ENCODE measurements at places on chromosomes 6 and 20.

DNA sequence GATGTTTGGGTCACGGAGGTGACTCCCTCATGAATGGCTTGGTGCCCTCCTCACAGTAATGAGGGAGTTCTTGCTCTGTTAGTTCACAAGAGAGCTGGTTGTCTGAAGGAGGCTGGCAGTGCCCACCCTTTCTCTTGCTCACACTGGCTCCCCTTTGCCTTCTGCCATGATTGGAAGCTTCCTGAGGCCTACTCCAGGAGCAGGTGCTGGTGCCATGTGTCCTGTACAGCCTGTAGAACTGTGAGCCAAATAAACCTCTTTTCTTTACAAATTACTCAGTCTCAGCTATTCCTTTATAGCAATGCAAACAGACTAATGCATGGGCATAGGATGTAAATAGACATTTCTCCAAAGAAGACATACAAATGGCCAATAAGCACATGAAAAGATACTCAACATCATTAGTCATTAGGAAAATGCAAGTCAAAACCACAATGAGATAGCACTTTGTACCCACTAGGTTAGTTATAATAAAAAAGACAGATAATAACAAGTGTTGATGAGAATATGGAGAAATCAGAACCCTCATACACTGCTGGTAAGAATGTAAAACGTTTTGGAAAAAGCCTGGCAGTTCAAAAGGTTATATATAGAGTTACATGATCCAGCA, 17.7 kb downstream of the C20orf203 start:
- DNase-seq, result no peak

DNA sequence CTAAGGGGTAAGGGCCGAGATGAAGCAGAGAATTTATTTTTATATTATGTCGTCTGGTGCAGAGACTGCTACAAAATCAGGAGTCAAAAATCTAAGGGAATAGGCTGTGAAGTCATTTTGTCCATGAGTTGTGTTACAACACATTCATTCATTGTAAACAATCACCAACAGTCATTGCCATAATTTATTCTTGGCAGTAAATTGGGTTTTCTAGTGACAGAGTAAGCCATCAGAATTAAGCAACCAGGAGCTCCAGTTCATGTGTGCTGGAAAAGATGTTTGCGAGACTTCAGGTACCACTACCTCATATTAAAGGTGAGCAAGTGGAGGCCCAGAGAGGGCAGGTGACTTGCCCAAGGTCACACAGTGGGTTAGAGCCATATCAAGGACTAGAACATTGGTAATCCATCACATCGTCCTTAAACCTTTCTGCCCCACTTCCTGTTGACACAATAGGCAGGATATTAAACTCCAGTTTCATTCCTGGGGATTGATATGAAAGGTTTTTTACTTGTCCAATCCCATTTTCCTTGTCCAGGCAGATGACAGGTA, 46.0 kb downstream of the E2F3 start:
- no peak for DNase-seq

GRCh38 chr20:35305682-35306556, 13.7 kb upstream of the FAM83C start:
- DNase-seq, result no peak

DNA sequence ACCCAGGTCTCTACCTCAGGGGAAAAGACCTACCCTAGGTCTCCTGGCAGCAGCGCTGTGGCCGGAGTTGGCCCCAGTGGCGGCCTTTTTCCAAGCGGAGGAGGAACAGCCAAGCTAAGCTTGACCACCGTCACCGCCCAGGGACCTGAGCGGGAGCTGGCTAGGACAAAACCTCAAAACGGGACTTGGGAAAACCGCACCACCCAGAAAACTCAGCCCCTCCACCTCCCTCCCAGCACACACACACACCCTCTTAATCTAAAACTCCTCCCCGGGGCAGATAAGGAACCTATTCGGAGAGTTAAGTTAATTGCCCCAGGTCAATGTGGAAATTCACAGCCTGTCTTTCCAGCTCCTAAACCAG, 2.7 kb upstream of the TRERF1 start:
- no peak for DNase-seq

GRCh38 chr6:167311286-167311685, 13.6 kb upstream of the TTLL2 start:
- DNase-seq, result no peak

DNA sequence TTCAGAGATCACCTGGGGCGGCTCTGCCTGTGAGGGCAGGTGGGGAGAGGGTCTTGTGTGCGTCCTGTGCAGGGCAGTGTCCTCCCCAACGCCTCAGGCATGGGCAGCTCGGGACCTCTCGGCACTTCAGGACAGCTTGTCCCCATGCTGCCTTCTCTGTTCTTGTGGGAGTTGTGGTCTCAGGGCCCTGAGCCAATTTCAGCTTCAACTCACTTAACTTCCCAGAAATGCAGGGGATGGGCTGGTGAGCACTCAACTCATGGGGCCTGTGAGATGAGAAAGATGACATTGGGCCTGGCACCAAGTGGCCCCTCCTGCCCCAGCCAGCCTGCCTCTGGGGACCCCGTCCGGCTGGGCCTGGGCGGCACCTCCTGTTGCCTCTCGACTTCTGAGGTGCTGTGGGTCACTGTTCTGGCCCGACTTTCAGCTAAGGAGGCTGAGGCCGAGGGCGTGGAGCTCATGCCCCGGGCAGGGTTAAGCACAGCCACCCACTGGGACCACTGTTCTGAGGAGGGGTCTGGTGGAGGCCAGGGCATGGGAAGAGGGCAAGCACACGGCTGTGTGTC, 6.7 kb downstream of the RGS19 start:
- no peak for DNase-seq

DNA sequence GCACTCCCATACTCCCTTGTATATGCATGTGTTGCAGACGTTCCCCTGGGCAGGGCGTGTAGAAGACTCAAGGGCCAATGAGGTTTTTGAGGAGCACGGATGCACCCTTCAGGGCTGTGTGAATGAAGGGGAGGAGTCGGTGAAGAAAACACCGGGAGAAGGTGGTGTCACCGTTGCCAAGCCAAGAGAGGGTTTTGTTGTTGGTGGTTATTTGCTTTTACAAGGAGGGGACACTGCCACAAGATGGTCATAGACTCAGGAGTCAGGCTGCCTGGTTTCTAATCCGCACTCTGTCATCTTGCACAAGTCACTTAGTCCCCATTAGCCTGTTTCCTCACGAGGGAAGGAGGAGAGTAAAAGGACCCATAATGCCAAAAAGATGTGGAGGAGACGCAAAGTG, 124.0 kb downstream of the PXDC1 start:
- DNase-seq, result peak; percentile 32

- no peak for DNase-seq
Measured at GRCh38 chr20:61115364-61116065, 136.5 kb upstream of the CDH4 start.

GRCh38 chr6:148736774-148737412, 9.9 kb upstream of the UST start:
- no peak for DNase-seq

GRCh38 chr6:71388068-71388744, 99.6 kb downstream of the OGFRL1 start:
- no peak for DNase-seq

DNA sequence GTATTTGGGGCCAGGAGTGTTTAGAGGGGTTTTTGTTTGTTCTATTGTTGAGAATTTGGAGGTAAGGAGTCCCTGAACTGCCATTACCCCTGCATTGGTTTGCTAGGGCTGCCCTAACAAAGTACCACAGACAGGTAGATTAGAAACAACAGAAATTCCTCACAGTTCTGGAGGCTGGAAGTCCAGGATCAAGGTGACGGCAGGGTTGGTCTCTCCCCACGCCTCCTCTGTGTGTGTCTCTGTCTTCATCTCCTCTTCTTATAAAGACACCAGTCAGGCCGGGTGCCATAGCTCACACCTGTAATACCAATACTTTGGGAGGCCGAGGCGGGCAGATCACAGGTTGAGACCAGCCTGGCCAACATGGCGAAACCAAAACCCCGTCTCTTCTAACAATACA, 97.1 kb upstream of the FAM8A1 start:
- no peak for DNase-seq

GRCh38 chr6:137878029-137878428, 11.0 kb downstream of the TNFAIP3 start:
- DNase-seq, result no peak

GRCh38 chr6:166242888-166243287, 65.3 kb downstream of the PRR18 start:
- no peak for DNase-seq

GRCh38 chr6:9380568-9380967, 945.2 kb upstream of the SLC35B3 start:
- DNase-seq, result no peak
